Stimulated activated CD4-positive, alpha-beta T cell treated with anti-CD3 and anti-CD28 coated beads, Interleukin-1b, Interleukin-23, amount 100 ng/mL, for 1 hour (primary cell): ENCODE measurements at places on chromosomes 3 and 15.

DNA sequence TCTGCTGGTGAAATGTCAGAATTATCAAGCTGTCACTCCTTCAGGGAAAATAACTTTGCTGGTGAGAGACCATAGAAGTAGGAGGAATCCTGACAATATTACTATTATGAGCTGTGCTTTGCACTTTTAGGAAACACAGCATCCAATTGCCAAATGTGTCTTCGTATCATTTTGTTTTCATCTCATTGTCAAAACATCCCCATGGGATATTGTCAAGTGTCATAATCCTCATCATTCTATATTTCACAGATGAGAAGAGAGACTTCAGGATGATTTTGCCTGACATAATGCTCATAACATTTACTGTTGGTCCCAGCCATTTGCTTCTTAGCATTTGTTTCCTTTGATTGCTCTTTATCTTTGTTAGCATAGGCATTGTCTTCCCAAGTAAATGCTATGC, 120.5 kb upstream of the NUDT16 start:
- DNase-seq = no peak

DNA sequence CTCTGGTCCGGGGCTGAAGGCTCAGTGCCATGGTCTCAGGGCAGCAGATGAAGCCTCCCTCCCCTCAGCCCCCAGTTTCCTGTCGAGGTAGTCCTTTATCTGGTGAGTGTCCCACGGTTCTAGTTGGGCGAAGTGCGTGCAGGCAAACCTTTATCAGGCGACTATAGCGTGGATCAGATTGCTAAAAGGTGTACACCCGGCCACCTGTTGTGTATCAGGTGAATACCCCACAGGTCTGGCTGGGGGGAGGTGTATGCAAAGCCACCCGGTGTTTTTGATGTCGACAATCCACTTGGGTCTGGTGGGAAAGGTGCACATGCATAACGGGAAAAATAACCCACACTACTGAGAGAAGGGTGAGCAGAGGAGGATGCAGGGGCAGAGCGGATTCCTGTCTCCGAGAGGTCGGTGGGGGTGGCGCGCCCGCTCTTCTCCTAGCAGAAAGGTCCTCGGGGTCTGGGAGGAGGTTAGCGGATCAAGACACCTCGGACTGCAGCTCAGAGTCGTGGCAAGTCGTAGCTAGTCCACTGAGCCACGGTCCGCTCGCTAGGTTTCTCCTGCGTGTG, 507 bp downstream of the SLC12A6 start:
- DNase-seq = no peak

DNA sequence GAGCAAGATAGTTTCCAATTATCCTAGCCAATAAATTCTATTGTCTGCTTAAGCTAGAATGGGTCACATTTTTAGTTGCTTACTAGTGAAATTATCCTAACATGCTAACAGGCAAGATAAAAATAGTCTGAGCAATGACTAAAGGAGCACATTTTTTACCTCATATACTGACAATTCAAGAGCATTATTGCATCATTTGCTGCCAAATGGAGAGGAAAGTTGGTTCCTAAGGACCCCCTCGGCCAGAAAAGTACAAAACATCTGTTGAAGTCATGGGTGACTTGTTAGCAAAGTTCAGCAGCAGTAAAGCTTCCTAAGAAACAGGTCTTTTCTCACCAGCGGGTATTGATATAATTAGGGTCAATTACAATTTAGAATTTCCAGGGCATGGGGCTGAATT, 1001.0 kb downstream of the FHIT start:
- no peak for DNase-seq

DNA sequence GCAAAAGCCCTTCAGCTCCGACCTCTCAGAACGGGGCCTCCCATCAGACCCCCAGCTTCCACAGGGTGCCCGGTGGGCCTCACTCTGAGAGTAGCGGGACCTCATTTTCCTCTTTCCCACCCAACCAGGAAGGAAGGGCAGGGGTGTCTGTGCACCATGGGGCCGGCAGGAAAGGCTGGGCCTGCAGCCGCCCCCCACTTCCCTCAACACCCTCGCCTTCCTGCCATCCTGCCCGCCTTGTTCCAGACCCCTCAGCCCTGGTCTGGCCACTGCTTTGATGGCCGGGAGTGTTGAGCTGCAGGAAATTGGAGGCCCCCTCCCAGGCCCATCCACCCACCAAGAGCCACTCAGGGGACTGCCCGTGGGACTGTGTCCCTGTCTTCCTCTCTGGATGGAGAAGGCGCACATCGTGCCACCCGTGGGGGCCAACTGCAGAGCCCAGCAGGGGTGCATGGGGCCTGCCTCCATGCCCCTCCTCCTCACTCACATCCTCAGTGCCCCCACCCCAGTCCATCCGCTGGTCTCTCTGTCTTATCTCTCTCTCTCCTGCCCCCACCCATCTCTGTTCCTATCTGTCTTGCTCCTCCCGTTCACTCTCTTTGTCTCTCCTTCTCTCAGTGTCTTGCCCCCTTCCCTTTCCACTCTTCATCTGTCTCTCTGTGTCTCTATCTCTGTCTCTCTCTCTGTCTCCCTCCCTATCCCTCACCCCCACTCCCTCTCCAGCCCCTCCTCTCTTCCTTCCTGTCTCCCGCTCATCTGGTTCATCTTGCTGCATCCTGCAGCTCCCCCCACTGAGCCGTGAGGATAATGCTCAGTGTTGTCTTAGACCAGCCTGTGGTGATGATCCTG, 1.8 kb upstream of the PLXND1 start:
- DNase-seq = no peak

DNA sequence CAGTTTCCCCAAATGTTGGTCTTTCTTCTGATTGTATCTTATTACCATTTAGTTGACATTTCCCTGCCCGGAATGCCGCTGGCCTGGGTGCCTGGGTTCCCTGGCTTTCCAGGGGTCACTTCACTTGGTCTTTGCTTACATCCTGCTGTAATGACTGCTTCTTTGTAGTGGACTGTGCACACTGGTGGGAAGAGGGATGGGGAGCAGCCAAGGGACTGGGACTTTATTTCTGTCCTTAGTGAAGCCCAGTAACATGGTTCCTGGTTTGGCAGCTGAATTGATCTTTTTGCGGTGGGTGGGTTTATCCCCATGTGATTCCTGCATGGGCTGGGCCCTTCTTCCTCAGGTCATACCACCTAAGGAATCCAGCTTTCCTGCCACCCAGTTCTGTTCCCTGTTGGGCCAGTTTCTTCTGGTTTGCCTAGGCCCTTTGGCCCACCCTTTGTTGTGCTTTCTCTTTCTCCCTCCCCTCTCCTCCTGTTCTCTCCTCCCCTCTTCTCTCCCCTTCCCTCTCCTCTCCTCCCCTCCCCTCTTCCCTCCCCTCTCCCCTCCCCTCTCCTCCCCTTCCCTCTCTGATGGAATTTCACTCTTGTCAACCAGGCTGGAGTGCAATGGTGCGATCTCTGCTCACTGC, 41.9 kb downstream of the TRIM71 start:
- no peak for DNase-seq

DNA sequence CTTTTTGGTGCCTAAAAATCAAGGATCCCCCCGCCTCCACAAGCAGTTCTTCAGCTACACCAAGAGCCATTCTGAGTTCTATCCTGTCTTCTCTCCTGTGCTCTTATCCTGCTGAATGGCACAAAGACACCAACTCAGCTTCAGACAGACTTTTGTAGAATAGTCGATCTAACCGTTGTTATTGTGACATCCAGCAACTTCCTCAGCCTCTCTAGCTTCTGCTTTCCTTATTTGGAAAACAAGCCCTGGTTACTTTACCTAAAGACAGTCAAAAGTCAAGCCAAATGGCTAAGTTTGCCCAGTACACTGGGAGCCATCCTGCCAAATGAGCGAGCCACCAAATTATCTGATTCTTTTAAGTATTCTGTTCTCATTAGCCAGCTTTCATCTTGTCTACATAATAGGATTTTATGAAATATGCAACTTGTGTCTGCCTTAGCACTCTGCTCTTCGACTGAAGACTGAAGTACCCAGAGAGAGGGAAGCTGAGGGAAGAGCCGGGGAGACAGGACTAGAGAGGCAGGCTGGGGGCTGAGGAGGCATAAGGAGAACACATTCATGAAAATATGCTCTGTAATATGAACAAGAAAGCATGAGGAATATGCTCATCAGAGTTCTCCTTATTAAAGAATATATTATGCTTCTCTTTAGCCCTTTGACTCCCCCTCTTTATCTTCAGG, 35.1 kb downstream of the LYZL4 start:
- DNase-seq = no peak

DNA sequence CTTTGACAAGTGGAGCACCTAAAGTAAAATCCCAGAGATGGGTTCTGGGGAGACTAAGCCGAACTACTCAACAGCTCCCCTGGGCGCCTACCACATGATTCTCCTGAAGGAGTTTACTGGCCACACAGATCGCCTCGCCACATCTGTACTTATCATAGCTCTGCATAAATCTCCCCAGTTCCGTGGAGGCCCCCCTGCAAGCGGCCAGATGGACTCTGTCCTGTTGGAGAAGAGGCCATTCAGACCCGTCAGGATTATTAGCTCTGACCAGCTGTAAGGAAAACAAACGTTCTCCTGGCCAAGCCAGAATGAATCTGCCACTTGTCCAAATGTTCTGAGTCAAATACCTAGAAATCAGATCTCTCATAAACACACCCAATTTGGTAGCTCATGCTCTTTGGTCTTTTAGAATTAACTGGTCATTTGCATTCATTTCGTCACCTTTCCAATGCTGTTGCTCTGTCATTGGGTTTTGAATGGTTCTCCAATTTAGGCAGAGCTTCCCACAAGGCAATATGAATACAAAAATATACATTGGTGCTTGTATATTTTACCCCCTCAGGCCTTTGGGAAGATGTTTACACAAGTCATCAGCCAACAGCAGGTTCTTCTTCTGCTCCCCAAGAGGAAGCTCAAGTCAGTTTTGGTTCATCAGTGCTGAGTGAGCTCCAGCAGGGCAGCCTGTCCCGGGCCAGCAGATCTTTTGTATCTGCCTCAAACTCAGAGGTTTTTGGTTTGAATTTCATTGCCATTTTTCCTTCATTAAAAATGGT, 124.5 kb downstream of the THSD4 start:
- DNase-seq = no peak

- no peak for DNase-seq
Observed at GRCh38 chr3:123151251-123151705, 50.5 kb upstream of the SEC22A start.

GRCh38 chr3:116190095-116190494, 255.2 kb downstream of the LSAMP start:
- DNase-seq = no peak

DNA sequence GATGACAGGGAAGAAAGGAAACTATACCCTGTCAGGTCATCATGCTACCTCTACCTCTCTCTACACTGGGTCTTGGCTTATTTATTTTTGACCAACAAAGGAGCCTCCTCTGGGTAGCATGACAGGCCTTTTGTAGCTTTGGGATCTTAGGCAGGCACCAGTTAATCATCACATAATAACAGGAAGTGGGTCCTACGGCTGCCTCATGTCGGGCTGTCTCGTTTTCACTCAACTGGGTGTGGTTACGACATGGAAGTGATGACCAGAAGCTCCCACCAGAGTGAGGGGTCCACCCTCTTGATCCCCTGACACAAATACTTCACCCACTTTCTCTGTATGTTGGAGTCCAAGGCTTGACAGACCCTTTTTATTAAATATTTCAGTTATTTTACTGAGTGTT, 105.3 kb downstream of the CD47 start:
- no peak for DNase-seq

- DNase-seq = no peak
Observed at GRCh38 chr3:102034639-102035451, 185.5 kb downstream of the NFKBIZ start.

GRCh38 chr15:99014803-99015697, 7.5 kb upstream of the PGPEP1L start:
- no peak for DNase-seq

DNA sequence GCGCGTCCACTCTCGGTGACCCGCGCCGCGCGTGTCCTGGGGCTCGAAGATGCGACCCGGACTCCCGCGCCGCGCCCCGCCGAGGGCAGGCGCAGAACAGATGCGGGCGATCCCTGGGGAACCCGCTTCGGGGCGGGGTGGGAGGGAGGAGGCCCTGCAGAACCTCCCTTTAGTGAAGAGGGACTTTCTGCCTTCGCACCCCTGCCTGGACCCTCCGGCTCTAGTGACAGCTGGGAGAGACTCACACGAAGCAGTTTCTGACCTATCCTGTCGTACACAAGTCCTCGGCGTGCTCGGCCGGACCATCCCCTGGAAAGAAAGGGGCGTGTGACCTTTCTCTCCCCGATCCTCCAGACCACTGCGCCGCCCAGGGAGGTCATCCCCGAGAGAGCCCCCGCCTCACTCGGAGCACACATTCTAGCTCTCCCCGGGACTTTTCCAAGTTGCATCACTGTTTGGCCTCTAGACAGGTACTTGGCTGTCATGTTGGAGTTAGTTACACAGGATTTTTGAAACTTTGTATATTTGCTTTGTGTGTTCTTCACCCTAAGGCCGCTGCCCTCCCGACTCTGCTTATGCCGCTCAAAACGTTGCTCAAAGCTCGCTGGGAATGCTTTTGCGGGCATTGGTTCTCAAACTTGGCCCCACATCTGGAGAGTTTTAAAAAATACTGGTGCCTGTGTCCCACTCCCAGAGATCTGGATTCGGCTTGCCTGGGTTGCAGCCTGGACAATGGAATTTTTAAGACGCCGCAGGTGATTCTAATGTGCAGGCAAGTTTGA, 582 bp downstream of the CGNL1 start:
- no peak for DNase-seq

DNA sequence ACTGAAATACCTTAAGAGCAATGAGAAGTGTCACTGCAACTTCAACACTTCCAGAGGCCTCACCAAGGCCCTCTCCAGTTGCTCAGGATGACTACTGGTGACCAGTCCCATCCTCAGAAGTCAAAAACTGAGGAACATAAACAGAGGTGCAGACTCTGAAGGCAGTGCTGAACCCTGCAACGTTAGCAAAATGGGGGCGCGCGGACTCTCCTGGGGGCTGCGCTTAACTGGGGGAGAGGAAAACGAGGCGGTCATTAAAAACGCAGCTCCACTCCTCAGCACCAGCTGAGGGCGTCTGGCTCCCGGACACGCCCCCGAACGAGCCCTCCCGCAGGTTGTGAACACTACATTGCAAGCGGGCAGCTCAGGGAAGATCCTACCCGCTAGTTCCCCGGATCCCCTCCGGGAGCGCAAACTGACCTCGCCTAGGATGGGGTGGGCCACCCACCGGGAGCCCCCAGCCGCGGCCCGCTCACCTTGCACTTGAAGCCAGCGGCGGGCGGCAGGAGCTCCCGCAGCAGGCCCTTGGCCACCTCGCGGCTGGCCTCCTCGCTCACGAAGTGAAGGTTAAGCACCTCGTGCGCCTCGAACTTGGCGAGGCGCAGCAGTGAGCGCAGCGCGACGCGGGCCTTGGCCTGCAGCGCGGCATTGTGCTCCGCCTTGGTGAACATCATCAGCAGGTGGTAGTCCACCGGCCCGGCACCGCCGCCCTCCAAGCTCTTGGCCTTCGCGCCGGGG, 711 bp downstream of the XXYLT1 start:
- no peak for DNase-seq

DNA sequence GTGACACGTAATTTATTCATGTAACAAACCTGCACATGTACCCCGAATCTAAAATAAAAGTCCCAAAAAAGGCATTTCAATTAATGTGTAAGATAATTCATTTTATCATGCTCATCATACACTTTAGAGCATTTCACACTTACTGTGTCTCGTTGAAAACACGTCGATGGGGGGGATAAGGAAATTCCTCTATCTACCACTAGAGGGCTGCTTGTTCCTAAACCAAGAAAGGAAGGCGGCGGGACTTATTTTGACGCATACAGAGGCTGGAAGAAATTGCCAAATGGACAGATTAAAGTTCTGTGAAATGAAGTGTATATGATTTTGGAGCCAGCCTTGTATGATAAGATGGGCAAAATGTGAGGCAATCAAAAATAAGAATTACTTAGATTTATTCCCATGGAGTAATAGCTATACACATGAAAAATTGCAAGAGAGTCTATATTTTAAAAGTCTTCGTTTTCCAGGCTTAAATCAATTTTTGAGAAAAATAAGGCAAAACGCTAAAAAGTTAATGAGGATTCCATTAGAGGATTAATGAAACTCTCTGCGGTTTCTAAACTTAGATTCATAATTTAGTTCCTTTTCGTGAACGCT, 346.8 kb downstream of the CNTN3 start:
- no peak for DNase-seq
